Activated T-helper 2 cell treated with anti-CD3 and anti-CD28 coated beads, Interferon-gamma antibody, Interleukin-2, Interleukin-4, amounts not matched to agents 10 μg/mL and 5 μg/mL and 100 μg/mL, durations not matched to agents 14 hours and 24 hours and 36 hours (primary cell): ENCODE measurements at places on chromosomes 1 and 21. TPM values are rescaled to one million over a fixed set of nuclear protein-coding genes. Genes with fewer than 3 reads are reported as not detected.

The NR1I3 gene
- not detected in 2 replicates for total RNA-seq

DNA sequence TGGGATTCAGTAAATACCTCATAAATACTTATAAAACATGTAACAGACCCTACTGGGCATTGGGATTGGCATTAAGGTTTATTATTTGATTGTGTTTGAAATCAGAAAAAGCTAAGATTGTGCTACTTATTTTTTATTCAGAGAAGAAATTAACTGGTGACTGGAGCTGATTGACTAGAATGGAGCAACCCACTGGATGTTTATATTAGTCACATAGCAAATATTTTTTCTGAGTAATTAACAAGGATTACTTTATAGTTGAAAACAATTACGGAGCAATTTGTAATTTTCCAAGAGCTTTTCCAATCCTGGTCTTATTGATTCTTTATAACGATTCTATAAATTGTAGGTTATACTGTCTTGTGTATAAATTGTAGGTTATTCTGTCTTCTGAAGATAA lies 208.7 kb downstream of the HLX start:
- no peak for DNase-seq

- no peak for DNase-seq
Observed at GRCh38 chr1:81327743-81328142, 473.0 kb upstream of the ADGRL2 start.

DNA sequence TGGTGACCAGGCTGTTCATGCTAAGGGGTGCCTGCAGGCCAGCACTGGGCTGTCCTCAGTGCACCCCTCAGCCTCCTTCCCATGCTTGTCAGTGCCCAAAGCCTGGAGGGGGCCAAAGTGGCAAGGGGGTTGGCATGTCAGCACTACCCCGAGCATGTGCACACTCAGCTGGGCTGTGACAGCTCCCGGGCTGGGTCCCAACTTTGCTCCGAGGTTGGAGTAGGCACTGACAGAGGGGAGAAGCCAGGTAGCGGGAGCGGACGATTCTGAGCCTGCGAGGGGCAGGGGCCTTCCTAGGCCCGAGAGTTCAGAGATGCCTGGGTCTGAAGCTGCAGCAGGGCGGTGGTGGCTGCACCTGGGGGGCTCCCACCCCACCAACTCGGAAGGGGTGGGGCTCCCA lies 119.0 kb downstream of the MAST2 start:
- no peak for DNase-seq

DNA sequence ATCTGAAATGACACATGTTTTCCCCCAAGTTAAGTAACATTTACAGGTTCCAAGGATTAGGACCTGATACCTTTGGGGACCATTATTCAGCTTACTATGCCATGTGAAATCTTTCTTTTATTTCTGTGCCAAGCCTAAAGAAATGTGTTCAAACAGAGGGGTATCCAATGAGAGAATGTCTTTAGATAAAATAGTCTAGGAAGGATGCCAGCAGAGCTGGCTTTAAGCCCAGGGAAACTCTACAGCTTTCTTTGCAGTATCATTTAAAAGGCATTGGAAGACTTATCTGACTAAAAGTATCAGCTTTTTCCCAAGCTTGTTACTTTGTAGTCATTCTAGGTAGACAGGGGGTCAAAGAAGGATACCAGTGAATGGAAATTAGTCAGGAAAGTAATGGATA lies 860.4 kb downstream of the PLA2G4A start:
- DNase-seq, result no peak

- no peak for DNase-seq
Observed at GRCh38 chr1:201795066-201795465, 33.9 kb upstream of the IPO9 start.

GRCh38 chr1:197021716-197022115 lies 44.4 kb downstream of the CFHR5 start:
- DNase-seq, result no peak

DNA sequence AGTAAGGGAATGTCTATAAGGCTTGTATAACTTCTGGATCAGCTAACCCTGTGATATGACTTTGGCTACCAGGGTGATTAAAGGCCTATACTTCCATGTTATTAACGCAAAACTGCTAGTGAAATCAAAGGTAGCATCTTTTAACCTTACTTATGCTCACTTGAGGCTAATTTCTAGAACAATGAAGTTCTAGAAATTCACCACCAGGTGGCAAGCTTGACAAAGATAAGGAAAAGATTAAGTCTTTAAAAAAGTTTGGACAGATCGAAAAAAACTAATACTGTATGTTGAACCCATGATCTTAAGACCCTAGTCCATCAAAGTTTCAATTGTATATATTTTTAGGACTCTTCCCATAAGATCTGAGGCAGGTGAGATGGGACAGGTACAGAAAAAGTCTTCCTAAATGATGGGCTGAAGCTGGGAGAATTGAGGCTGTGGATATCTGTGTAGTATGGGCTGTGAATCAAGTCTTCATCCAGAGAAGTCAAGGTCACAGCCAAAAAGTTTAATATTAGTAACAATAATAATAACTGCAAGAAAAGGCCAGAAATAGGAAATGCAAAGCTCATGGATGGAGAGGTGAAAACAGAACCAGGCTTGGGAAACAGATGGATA lies 18.8 kb downstream of the KYAT3 start:
- no peak for DNase-seq

The CYP4A11 gene
- total RNA-seq, result not detected in 2 replicates

GRCh38 chr1:226674892-226675714 lies 64.0 kb downstream of the ITPKB start:
- peak; percentile 78 for DNase-seq

- DNase-seq, result no peak
Observed at GRCh38 chr1:53644496-53644895, 94.5 kb downstream of the GLIS1 start.

The MMP23B gene
- 0.94 and 1.4 TPM in 2 replicates for total RNA-seq

The SMIM1 gene
- total RNA-seq, result 1.4 and 2.3 TPM in 2 replicates

DNA sequence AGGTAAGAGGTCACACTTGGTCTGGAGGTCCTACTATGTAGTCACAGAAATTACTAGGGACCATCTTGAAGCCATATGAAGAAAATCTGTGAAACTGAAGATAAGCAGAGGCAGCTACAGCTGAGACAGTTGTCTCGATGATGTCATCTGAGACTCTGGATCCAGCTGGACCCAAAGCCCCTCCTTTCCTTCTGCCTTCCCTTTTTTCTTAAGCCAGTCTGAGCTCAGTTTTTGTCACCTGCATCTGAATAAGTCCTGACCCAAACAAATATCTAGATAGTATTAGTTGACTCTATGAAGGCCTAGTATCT lies 143.3 kb downstream of the ETS2 start:
- no peak for DNase-seq

- DNase-seq, result no peak
Observed at GRCh38 chr1:234164098-234164709, 209.1 kb upstream of the COA6 start.

DNA sequence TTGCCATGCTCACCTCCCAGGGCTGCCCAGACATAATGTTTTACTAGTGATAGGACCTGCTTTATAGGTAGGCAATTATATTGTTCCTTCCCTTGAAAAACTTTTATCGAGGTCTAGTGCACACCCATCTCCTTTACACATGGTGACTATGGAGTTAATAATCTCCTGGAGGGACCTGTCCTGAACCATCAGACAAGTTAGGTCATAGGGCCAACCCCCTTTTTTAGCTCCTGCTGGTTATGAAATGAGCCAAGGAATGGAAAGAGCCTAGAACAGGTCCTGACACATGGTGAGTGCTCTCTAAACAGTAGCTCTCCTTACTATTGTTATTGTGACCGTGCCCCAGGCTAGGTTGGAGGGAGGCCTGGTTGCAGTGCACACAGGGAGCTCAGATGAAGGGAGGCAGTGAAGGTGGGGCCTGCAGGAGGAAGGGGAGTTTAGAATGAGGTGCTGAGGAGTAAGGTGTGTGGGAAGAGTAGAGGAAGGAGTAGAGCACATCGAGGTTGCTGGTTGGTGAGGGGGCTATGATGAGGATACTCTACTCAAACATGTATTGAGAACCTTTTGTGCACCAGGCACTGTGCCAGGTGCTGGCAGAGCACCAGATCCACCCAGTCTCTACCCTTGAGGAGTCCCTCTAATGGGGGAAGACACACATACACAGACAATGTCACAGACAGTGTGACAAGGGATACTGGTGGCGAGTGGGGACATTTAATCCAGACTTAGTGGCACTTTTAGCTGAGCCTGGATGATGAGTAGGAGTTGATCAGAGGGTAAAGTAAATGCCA lies 14.1 kb upstream of the LMNA start:
- no peak for DNase-seq

DNA sequence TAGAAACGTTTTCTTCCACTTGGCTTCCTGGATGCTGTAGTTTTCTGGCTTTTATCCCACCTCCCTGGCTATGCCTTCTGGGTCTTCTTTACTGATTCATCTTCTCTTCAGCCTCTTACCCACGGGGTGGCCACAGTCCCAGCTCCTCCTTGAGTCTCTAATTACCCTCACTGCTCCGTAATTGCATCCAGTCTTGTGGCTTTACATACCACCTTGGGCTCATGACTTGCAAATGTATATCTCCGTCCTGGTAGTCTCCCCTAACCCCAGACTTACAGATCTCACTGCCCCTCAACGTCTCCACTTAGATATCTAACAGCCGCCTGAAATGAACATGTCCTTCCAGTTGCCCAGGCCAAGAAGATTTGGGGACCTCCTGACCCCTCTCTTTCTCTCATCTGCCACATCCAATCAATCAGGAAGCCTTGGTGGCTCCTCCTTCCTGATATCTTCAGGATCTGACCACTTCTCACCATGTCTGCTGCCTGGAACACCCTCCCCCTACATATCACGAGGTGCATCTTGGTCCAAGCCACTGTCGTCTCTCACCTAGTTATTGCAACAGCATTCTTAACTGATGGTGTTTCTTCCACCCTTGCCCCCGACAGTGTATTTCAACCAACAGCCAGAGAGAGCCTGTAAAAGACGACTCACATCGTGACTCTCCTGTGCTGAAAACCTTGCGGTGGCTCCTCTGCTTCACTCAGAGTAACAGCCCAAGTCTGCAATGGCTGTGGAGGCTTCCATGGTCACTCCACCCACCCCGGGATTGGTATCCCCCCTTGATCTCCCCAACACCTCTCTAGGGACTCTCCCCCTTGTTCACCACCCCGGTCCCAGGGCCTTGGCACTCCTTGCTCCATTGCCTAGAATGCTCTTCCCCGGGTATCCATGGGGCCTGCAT lies 219.0 kb upstream of the POU3F1 start:
- DNase-seq, result no peak

DNA sequence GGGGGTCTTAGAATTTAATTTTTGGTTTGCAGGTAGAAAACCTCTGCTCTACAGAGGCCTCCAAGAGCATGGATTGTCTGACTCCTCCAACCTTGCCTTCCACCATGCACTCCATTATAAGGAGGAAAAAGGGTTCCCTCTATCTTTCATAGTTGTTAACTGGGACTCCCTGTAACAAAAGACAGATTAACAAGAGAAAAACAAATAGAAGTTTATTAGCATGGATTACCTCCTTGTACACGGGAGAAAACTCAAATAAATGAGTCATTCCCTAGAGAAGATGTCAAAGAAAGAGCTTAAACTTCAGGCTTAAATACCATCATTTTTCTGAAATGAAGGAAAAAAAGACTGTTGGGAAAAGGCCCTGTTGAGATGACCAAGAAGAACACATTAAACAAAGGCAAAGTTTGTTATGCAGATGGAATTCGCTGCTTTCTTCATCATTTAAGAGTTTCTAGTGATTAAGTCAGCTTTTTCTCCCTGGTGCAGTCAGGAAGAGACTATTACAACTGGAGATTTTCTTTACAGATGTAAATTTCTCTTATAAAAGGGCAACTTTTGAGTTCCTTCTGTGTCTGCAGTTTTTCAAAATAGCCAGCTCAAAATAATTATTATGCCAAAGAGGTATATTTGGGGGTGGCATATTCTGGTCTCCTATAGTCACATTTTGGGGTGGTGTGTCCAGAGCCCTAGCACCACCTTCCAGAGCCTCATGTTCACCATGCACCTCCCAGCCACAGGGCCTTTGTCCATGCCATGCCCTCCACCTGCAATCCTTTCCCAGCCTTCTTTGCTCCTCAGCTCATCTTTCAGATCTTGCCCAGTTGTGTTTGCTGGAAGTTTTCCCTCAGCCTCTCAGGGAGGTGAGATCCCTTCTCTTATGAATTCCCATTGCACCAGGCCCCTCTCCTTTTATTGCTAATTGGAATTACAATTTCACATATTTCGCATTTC lies 63.1 kb upstream of the KLHDC7A start:
- DNase-seq, result no peak

DNA sequence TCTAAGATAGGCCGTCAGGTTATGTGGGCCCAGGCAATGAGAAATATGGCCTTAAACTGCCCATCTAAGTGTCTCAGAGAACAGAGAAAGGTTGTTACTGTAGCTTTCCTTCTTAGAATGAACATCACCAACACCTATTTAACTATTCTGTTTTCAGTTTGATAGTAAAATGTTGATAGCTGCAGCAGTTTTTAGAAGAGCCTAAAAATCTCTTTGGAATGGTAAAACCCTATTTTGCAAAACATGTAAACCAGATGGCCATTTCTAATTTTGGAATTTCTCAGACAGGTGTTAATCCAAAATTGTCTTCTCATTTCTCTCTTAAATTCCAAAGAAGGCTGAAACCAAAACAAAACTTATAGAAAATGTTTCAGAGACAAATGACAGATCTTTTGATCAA lies 57.5 kb downstream of the DIPK1A start:
- DNase-seq, result no peak

- DNase-seq, result no peak
Observed at GRCh38 chr1:179955287-179955680, 674 bp downstream of the CEP350 start.

The RPTN gene
- total RNA-seq, result not detected in 2 replicates

The RNF186 gene
- not detected in 2 replicates for total RNA-seq

The AMY2A gene
- total RNA-seq, result not detected in 2 replicates

DNA sequence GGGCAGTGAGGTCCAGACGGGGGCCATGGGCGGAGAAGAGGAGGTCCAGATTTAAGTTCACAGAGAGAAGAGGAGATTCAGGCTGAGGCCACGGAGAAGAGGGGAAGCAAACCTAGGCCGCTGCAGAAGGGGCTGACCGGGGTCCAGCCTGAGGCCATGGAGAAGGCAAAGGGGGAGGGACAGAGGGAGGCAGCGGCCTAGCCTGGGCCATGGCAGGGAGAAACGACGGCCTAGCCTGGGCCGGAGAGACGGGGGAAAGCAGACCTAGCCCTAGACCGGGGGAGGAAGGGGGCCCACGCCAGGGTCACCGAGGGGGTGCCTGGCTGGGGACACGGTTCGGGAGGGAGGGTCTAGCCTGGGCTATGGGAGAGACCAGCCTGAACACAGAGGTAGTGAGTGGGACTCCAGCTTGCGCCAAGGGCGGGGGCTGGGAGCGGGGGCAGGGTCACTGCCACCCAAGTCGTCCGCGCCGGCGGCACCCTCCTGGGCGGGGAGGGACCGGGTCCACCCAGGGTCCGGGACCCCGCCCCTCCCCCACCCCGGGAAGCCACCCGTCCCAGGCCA lies 459 bp downstream of the CAPZB start:
- DNase-seq, result peak; percentile 28

The HLX gene
- total RNA-seq, result 8.2 and 10.4 TPM in 2 replicates

The PGLYRP4 gene
- total RNA-seq, result not detected in 2 replicates

The CD48 gene
- 101 and 103 TPM in 2 replicates for total RNA-seq

DNA sequence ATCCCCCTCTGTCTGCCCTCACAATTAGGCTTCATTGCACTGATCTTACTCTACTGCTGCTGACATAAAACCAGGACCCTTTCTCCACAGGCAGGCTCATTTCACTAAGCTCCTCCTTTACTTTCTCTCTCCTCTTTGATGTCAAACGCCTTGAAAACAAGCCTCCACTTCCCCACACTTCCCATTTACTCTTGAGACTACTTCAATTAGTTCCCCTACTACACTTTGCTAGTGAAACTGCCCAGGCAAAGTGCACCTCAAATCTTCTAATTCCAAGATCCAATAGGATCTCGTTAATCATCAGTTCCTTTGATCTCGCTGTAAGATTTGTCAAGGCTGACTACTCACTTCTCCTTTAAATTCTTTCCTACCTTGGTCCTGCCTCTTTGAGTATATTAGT lies 5.9 kb upstream of the CDC20 start:
- no peak for DNase-seq

GRCh38 chr1:184152434-184152898 lies 100.9 kb downstream of the TSEN15 start:
- no peak for DNase-seq
